ENCODE measurements at places on chromosomes 2 and 18.

- H3K4me1 ChIP-seq = no peaks in the 10 kb centered on the region
- peak; percentile 60 for DNase-seq
- no peaks in the 10 kb centered on the region for H3K36me3 ChIP-seq
- H3K27ac ChIP-seq = no peak within 1 kb of the TSS
- peak within 1 kb of the TSS; percentile 23 for H3K4me3 ChIP-seq
These were observed at the start of gene DRC1 for GRCh38 chr2:26401739-26402541. Gene DRC1 (plus strand): TSS chr2:26401920. CDS start chr2:26401990, 70 bp downstream.

DNA sequence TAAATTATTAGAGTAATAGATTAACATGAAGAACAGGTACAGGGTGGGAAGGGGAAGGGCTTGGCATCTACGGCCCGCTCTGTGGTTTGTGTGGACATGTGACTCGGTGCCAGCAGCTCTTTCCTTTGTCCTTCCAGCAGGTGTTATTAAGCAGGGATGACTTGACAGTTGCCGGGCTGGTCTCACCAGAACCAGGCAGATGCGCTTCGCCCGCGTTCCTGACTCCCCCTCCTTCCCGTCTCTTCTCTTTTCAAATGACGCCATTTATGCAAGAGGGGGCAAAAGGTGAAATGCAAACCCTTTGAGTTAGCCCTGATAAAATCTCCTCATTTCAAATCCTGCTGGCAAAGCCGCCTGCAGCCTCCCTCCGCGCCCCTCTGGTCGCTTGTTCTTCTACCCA, 38.9 kb upstream of the MGAT4A start:
- H3K4me1 ChIP-seq = peaks cover 7% of the 10 kb centered on the region
- peaks cover 7% of the 10 kb centered on the region for H3K27me3 ChIP-seq
- no peak overlapping the region for H3K27ac ChIP-seq
- H3K4me3 ChIP-seq = no peak overlapping the region
- no peaks in the 10 kb centered on the region for H3K36me3 ChIP-seq
- no peak for DNase-seq

DNA sequence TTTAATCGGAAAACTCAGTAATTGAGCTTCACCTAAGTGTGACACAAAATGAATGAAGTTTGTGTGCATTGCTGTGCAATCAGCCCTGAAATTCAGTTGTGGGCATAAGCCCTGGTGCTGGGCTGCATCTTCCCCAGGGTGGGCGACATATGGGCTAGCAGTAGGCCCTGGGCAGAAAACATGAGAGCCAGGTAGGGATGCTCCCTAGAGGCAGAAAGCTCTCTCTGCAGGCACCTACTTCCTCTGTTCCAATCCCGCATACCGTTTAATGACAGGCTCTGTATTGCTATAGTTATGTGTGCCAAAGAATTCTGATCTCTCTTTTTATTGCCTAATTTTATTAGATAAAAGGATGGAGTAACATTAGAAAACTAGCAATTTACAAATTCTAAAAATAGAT, 456.7 kb downstream of the NRXN1 start:
- peaks cover 7% of the 10 kb centered on the region for H3K27me3 ChIP-seq
- H3K4me1 ChIP-seq = no peaks in the 10 kb centered on the region
- no peak overlapping the region for H3K4me3 ChIP-seq
- H3K27ac ChIP-seq = no peak overlapping the region

DNA sequence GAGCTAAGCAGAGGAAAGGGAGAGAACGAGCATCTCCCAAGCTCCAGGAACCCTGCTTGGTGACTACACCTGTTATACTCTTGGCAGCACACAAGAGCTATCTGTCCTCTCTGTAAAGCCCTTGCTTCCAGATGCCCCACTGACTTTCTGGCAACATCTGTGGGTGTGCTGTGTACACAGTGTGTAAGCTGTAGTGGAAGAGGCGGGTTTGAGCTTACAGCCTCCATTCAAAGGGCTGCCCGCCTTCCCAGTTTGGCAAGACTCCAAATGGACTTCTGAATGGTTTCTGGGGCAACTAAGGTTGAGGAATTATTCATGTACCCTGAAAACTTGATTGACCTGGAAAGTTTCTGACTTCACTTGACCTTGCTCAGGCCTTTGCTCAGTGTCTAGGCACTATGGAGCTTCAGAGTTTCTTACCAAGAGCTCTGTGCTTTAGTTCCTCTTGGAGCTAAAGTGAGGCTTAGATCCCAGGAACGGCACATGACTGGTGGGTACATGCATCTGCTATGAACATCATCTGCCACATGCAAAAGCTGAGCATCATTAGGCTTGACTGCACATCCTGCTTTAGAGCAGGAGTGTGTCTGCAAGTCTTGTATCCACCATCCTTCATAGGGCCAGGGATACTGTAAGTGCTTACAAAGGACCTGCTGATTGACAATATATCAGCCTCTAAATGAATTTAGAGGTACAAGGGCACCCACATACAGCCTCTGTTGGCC, 290.9 kb upstream of the SIX2 start:
- no peak overlapping the region for H3K27ac ChIP-seq
- DNase-seq = no peak
- no peaks in the 10 kb centered on the region for H3K36me3 ChIP-seq
- peaks cover 27% of the 10 kb centered on the region for H3K27me3 ChIP-seq
- no peaks in the 10 kb centered on the region for H3K4me1 ChIP-seq

DNA sequence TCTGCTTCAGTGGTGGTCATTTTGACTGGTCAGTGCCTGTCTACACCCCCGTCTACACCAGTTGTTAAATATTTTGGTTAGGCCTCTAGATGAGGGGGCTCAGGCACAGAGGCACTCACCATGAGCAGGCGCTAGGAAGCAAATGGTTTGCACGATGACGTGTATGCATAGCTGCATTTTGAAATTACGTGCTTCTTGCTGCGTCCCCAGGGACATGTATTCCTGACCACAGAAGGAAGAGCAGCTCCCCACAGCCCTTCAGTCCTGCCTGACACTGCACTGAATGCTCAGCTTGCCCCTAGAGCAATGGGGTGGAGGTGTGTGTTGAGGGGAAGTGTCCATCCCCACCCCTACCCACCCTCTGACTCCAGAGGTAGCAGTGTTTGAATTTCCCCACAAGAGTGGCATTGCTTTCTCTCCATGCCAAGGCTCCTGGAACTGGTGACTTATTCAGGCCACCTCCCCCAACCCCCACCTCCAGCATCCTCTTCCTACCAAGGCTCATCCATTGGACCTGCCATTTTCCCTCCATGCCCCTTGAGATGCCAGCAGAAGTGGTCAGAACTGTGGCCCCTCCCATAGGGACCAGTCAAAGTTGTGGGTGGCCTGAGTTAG, 11.4 kb upstream of the ZAP70 start:
- no peaks in the 10 kb centered on the region for H3K36me3 ChIP-seq
- H3K27ac ChIP-seq = no peak overlapping the region
- no peak for DNase-seq

- H3K4me1 ChIP-seq = peaks cover 16% of the 10 kb centered on the region
- no peaks in the 10 kb centered on the region for H3K36me3 ChIP-seq
- no peak overlapping the region for H3K4me3 ChIP-seq
- no peak for DNase-seq
- H3K27me3 ChIP-seq = no peaks in the 10 kb centered on the region
These were observed 3.7 kb downstream of the TMEM37 start for GRCh38 chr2:119435081-119435952.

GRCh38 chr2:43519643-43520221, 76.1 kb downstream of the THADA start:
- H3K36me3 ChIP-seq = no peaks in the 10 kb centered on the region
- no peaks in the 10 kb centered on the region for H3K27me3 ChIP-seq
- H3K4me3 ChIP-seq = no peak overlapping the region
- H3K4me1 ChIP-seq = peaks cover 47% of the 10 kb centered on the region

DNA sequence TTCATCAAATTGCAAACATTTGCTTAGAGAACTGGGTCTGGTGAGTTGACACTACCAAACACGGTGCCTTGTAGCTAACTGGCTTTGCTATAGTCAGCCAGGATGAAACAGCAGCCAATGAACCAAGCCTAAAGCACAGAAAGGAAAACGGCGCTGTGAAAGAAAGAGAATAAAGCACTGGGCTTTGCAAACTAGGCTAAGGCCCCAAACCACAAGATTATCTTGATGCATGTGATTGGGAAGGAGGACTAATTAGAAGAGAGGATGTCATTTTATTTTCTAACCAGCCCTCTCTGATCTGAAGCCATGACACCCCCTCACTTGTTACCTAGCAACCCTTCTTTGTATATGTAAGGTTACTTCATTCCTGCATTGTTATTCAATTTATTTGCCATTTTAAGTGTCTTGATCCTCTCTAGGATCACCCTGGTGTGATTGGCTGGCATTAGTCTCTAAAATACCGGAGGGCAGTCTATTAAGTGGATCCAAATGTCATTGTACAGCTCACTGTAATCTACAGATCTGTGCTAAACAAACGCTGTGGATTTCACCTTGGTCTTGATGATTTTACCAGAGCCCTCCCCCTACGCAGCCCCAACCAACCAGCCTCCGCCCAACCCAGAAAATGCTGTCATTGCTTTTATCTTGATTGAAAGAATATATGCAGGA, 395.4 kb upstream of the ACVR2A start:
- no peaks in the 10 kb centered on the region for H3K36me3 ChIP-seq
- no peak overlapping the region for H3K4me3 ChIP-seq
- no peaks in the 10 kb centered on the region for H3K4me1 ChIP-seq

DNA sequence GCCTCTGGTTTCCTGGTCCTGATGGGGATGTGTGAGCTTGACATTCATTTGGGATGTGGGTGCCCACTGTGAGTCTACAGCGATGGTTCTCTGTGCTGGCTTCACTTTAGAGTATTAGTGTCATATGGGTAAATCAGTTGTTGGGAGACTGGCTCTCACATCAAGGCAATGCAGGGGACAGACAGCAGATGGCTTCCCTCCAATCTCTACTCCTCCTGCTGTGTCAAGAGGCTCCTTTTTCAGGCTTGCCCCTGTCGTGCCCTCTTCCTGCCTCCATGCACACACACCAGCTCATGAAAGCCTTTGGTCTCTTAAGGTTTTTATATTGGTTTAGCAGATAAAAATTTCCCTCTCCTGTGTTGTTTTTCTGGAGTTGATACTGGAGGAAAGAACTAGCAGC, 315.6 kb downstream of the RDH14 start:
- H3K4me1 ChIP-seq = no peaks in the 10 kb centered on the region
- H3K27ac ChIP-seq = no peak overlapping the region
- H3K27me3 ChIP-seq = no peaks in the 10 kb centered on the region
- no peaks in the 10 kb centered on the region for H3K36me3 ChIP-seq
- no peak overlapping the region for H3K4me3 ChIP-seq

DNA sequence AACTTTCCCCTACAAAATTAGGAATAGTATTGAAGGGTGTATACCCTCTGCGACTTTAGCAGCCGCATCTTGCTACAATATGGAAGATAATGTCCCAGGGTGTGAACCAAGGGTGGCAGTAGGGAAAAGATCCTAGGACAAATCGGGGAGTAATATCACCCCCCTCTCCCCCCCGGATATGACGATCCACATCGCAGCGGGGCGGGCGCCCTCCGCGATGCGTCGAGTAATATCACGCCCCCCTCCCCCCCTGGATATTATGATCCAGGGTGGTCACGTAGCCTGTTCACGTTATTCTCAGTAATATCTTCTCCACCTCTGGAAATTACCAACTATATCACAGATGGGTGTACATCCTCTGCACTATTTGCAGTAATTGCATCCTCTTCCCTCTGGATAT, 82.9 kb downstream of the DAPL1 start:
- no peaks in the 10 kb centered on the region for H3K4me1 ChIP-seq
- H3K36me3 ChIP-seq = no peaks in the 10 kb centered on the region
- no peak overlapping the region for H3K4me3 ChIP-seq
- no peak for DNase-seq
- H3K27me3 ChIP-seq = no peaks in the 10 kb centered on the region
- no peak overlapping the region for H3K27ac ChIP-seq

DNA sequence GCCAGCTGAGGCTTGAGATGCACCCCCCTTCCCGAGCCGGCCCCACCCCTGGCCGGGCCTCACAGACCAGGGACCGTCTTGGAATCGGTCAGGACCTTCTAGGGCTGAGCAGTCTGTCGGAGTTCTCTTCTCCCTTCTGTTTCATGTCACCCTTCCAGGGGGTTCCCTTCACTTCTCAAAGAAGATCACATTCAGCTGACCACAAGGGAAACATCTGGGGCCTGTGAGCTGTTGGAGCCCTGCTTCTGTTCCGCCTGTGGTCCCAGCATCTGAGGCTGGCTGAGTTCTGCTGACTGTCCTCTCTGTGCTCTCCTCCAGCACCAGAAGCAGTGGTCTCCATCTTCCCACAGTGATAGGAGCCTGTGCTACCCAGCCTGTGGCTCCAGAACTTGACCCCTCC, 106.5 kb downstream of the SEPTIN10 start:
- no peaks in the 10 kb centered on the region for H3K36me3 ChIP-seq
- no peak for DNase-seq
- H3K4me1 ChIP-seq = no peaks in the 10 kb centered on the region
- H3K27me3 ChIP-seq = no peaks in the 10 kb centered on the region
- H3K4me3 ChIP-seq = no peak overlapping the region
- H3K27ac ChIP-seq = no peak overlapping the region

GRCh38 chr2:176142281-176142680, 9.1 kb upstream of the HOXD4 start:
- DNase-seq = no peak
- no peaks in the 10 kb centered on the region for H3K36me3 ChIP-seq
- no peak overlapping the region for H3K4me3 ChIP-seq
- no peaks in the 10 kb centered on the region for H3K4me1 ChIP-seq
- peaks cover 17% of the 10 kb centered on the region for H3K27me3 ChIP-seq

- H3K4me3 ChIP-seq = no peak overlapping the region
- no peak overlapping the region for H3K27ac ChIP-seq
- no peak for DNase-seq
- peaks cover 15% of the 10 kb centered on the region for H3K4me1 ChIP-seq
These were observed 18.9 kb upstream of the BAZ2B start for GRCh38 chr2:159635006-159635789.

- H3K27ac ChIP-seq = no peak overlapping the region
- no peak overlapping the region for H3K4me3 ChIP-seq
- no peaks in the 10 kb centered on the region for H3K36me3 ChIP-seq
- peaks cover 9% of the 10 kb centered on the region for H3K4me1 ChIP-seq
These were observed 1.4 kb downstream of the AKAIN1 start for GRCh38 chr18:5195656-5196055.

GRCh38 chr2:67002618-67003371, 394.3 kb upstream of the ETAA1 start:
- no peaks in the 10 kb centered on the region for H3K27me3 ChIP-seq
- no peak for DNase-seq
- no peaks in the 10 kb centered on the region for H3K4me1 ChIP-seq
- no peaks in the 10 kb centered on the region for H3K36me3 ChIP-seq
- no peak overlapping the region for H3K27ac ChIP-seq

DNA sequence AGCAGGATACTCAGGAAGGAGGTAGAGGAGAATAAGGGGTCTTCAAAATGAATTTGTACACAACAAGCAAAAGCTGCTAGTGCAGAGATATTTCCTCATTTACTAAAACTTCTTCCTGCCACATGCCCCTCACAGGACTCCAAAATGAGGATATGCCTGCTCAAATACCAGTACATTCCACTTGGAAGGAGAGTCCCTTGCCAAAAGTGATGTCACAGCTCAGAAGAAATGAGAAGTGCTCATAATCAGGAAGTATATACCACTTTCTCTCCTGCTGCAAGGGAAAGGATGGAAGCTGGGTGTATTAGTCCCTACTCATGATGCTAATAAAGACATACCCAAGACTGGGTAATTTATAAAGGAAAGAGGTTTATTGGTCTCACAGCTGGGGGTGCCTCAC, 87.7 kb upstream of the FSHR start:
- H3K4me1 ChIP-seq = no peaks in the 10 kb centered on the region
- DNase-seq = no peak
- no peaks in the 10 kb centered on the region for H3K27me3 ChIP-seq
- H3K27ac ChIP-seq = no peak overlapping the region

GRCh38 chr2:96970248-96970875, 16.0 kb downstream of the FAM178B start:
- no peak overlapping the region for H3K4me3 ChIP-seq
- no peaks in the 10 kb centered on the region for H3K4me1 ChIP-seq
- H3K27me3 ChIP-seq = peaks cover 13% of the 10 kb centered on the region
- H3K27ac ChIP-seq = no peak overlapping the region
- no peak for DNase-seq
- no peaks in the 10 kb centered on the region for H3K36me3 ChIP-seq
